ENCODE measurements at places on chromosomes 2 and 18.

GRCh38 chr2:80621656-80622055 is 317.1 kb upstream of the LRRTM1 start:
- no peak for DNase-seq

DNA sequence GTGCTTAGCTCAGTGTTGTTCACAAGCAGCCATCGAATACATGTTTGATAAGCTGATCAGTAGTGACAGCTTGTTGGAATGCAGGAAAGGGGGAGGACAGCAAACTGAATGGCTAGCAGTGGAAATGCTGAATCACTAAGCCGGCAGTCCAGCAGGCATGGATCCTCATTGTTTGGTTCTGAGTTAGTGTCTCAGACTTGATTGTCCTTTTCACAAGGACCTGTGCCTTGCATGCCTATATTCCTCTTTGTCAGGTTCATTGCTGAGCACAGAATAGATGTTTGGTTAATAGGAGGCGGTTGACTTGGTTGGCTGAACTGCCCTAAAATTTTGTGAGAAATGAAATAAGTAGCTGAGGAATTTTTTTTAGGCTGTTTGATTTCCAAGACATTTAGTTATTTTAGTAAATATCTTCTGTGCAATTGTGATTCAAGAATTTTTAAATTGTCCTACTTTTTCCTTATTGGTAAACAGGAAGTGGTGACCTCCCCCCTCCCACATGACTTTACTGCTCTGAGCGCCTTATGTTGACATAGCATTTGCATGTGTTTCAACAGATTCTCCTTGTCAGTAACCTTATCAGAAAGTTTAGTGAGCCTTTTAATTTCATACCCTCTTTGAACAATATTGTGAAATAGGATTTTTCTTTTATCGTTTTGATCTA is 21.4 kb upstream of the STON1 start:
- no peak for DNase-seq

DNA sequence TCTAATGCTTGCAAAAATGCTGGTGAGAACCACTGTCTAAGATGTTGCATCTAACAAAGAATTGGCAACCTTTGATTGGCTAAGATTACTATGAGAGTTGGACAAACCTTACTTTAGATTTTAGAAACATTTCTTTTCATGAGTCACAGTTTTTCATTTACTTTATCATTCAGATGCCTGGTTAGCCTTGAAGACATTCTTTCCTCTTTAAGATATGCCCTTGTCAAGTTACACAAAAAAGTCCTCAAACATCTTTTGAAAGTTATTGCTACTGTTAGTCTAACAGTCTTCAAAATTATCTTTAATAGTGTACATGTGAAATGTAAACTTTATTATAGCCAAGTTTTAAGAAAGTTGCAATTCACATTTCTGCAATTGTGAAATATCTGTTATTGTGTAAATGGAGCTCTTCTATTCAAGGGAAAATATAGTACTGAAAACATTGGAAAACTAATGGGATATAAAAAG is 276.3 kb downstream of the RND3 start:
- DNase-seq: no peak

DNA sequence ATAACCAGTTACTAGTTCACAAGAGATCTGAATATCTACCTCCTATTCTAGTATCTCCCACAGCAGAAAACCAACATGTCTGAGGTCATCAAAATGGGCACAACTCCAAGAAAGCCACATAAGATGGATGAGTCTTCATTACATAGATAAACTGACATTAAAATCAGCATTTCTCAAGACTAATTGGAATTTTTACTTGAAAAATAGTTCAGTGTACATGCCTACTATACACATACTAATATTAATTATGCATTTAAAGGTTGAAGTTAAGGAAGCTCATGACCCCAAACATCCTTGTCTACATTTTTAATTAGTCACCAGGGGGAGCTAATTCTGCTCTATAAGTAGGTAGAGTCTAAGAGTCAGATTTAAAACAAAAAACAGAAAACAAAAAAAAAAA is 41.9 kb downstream of the ZNF521 start:
- no peak for DNase-seq

- DNase-seq: no peak
Observed at GRCh38 chr2:85712849-85713612, 18.9 kb downstream of the GNLY start.

GRCh38 chr18:34976123-34976522 is 65.1 kb upstream of the MAPRE2 start:
- DNase-seq: no peak

GRCh38 chr2:67502346-67503065 is 105.4 kb downstream of the ETAA1 start:
- no peak for DNase-seq

DNA sequence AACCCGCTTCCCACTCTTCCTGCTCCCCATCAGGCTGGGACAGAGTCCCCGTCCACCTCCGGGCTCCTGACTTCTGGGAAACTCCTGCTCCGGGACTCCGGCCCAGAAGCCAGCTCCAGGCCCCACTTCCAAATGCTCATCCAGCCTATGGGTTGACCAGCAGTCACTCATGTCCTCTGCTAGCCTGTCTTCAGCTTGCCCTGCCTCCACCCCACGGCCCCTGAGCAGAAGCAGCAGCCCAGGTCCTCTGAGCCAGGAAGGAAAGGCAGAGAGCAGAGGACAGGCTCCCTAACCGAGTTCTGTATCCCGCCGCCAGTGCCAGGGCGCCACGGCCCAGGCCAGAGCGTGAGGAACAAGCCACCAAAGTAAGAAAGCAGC is 86.4 kb upstream of the ID2 start:
- no peak for DNase-seq

DNA sequence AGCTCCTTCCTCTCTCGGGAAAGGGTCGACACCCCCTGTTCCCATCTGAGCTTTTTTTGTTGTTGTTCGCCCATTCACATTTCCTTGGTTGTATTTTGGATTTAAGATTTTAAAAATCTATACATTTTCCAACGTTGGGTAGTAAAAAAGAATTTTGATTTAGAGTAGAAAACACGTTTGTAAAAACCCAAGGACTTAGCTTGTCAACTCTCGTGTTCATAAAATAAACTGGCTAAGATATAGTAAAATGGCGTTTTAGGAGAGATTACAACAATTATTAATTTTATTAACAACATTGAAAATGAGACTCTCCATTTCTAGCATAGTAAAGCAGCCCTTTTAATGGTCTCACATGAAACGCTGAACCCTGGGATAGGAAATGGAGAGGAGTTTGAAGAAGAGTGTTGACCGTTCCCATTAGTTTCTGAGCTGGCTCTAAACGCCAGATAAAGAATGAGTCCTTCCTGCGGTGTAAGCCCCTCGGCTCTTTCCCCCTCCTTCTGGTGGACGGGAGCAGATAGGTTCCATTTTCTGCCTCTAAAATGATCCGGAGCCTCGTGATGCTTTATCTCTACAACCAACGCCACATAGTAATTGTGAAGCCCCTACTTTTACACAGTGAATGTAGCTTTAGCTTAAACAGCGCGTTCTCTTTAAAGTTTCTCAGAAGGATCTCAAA is 24.0 kb upstream of the ZNF516 start:
- DNase-seq: no peak

GRCh38 chr2:233307565-233307964 is at the start of gene SAG:
TSS of gene SAG (plus strand) at chr2:233307816. CDS start at chr2:233309190, 1,374 bp downstream.
- DNase-seq: no peak

DNA sequence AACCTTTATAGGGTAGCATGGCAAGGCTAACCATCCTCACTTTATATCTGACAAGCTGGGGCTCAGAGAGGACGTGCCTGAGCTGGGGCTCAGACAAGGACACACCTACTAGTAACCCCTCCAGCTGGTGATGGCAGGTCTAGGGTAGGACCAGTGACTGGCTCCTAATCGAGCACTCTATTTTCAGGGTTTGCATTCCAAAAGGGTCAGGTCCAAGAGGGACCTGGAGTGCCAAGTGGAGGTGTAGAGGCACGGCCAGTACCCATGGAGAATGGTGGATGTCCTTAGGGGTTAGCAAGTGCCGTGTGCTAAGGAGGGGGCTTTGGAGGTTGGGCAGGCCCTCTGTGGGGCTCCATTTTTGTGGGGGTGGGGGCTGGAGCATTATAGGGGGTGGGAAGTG is 1.2 kb upstream of the DES start:
- DNase-seq: no peak

GRCh38 chr2:190477661-190478454 is 56.7 kb downstream of the NEMP2 start:
- no peak for DNase-seq

DNA sequence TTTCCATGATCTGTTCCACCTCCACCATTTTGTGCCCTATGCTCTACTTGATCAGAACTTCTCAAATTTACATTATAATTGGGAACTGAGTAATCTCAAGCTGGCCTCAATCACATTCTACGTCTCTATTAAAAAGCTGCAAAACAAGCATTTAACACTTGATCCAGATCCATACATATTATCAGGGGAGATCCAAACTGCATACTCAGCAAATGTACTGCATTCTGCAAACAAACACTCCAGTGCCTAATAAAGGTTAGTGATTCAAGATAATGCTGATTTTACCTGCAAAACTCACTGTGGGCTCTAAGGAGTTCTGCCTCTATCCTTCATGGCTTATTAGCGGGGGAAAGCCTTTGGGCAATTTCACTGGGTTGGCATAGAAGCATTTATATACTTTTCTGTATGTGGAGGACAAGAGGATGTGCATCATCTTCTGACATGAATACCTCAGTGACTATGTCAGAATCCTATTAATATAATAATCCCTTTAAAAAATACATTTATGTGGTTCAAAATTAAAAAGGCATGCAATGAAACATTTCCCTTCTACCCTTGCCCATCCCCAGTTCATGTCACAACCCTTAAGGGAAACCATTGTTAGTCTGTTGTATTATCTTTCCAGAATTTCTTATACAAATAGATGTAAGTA is 40.2 kb downstream of the GALNT14 start:
- DNase-seq: no peak

DNA sequence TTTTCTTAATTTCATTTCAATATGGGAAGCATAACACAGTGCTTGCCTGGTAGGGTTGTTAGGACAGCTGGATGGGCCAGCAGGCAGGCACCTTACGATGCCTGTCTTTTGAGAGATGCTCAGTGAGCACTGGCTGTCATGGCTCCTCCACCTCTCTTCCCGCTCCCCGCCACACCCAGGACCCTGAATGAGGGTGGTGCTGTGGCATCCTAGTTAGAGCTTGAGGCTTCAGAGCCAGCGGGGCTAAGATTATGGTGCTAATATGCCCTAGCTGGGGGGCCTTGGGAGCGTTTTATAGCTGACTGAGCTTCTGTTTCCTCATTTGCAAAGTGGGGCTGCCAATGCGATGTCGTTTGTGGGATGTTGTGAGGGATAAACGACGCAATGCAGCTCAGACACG is 37.7 kb downstream of the ASB1 start:
- no peak for DNase-seq

DNA sequence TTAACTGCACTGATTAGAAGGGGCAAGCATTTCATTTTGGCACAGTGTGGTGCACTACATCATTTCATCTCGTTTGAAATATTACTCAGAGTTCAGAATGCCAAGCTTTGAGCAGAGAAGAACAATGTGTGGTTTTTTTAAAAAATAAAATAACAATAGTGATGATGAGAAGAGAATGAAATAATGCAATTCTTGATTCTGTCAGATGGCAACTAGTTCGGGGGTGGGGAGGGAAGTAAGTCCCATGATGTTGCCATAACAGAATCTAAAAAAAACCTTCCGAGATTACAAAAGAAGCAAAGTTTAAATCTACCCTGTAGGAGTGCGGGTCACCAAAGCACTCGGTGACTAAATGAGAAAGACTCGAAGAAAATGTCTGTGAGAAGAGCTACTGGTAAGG is 490.4 kb downstream of the NR4A2 start:
- DNase-seq: no peak

DNA sequence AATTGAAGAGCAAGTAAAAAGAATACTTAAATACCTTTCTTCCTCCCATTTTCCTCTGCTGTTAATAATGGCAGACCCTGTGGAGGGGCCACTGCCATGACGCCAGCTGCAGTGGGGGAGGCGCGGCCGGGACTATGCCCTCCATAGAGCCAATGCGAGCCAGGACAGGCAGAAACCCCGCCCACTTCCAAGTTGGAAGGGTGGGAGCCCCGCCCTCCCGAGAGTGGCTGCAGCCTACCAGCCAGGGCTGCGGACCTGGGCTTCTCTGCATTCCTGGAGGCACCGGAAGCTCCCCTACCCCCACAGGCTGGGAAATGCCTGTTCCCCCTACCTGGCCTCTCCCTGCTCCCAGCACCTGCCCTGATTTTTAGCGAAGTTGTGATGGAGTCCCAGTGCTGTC is 439.4 kb upstream of the CDH19 start:
- no peak for DNase-seq

DNA sequence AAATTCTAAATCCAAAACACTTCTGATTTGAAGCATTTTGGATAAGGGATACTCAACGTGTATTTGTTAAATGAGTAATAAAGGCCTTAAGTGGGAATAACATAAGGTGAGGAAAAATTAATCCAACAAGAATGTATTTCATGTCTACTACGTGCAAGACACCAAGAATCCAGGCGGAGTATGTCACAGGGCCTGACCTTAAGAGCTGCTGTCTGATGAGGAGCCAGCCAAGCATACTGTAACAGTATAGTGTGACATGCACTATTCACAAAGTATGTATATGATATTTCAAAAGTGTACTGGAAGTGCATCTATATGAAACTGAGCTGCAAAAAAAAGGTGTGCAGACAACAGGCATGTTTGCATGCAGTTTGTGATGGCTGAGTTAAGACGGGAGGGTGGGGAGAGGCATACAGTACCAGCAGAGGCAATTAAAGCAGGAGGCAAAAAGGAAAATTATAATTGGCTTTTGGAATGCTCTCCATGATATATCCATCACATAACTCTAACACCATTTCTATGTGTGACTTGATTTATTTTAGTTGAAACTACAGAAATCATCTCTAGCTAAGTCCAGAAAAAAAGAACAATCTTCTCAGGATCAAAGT is 18.2 kb downstream of the IWS1 start:
- DNase-seq: no peak

DNA sequence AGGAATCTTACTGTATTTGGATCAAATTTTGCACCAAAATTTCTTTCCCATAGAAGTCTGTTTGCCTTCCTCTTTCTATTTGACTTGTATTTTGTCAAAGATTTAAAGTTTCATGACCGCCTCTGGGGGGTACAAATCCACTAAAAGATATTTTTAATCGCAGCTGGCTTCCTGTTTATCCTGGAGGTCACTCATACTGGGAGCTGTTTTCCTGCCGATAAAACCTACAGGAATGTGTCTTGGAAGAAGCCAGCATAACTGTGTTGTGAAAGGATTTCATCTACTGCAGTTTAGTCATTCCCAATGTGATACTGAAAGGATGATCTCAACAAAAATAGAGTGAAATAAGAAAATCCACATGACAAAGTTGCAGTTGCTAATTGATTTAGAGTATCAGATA is 184.0 kb downstream of the RIT2 start:
- DNase-seq: no peak
